GM04503 (cell line): ENCODE measurements at places on chromosomes 7 and 10.

DNA sequence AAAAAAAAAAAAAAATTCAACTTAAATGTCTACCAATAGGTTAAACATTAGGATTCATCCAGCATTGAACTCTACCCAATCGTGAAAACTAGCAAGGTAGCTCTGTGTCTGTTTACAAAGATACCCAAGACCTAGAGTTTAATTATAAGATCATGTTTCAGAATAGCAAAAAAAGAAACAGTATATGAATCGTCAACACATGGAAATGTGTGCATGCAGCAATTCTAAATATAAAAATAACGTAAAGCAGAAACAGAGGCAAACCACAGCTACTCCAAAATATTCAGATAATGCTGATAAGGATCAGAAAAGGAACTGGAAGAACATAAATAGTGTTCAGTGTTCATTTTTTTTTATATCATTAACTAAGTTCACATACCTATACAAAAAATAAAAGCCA is 68.7 kb downstream of the AFAP1L2 start:
- DNase-seq: no peak

- no peak for DNase-seq
Observed at GRCh38 chr7:139492293-139492692, 8.8 kb upstream of the KLRG2 start.

GRCh38 chr7:94962661-94963060 is 55.3 kb downstream of the PPP1R9A start:
- DNase-seq: no peak

DNA sequence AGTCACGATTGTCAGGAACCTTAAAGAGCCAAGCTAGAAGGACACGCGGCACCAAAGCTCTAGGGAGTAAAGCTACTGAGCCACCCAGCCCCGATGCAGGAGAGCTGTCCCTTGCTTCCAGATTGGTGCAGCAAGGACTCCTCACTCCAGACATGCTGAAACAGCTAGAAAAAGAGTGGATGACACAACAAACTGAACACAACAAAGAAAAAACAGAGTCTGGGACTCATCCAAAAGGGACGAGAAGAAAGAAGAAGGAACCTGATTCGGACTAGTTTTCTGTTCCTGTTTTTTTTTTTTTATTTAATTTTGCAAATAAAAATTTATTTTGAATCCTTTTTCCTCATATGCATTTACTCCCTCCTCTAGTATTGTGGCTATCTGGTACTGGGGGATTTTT is 11.4 kb upstream of the HKDC1 start:
- no peak for DNase-seq

DNA sequence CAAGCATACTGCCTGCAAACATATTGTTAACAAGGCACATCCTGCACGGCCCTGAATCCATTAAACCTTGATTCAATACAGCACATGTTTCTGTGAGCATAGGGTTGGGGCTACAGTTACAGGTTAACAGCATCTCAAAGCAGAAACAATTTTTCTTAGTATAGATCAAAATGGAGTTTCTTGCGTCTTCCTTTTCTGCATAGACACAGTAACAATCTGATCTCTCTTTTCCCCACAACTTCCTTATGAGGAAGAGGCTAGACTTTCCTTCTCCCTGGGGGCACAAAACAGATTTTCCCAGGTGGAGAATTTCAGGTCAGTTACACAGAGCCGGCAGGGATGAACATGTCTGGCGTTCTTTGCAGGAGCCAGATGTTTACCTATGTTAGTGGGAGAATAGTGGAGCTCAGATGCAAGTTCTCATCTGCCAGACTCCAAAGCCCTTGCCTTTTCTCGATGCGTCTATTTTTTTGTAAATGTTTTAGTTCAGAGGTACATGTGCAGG is 37.5 kb upstream of the PFKFB3 start:
- no peak for DNase-seq

GRCh38 chr7:108284349-108285002 is 154.3 kb upstream of the LAMB4 start:
- DNase-seq: no peak

- no peak for DNase-seq
Observed at GRCh38 chr10:3220853-3221252, 48.3 kb upstream of the PITRM1 start.

GRCh38 chr7:82339958-82340357 is 103.6 kb downstream of the CACNA2D1 start:
- DNase-seq: no peak

GRCh38 chr10:14456218-14456869 is 125.6 kb upstream of the FRMD4A start:
- no peak for DNase-seq

DNA sequence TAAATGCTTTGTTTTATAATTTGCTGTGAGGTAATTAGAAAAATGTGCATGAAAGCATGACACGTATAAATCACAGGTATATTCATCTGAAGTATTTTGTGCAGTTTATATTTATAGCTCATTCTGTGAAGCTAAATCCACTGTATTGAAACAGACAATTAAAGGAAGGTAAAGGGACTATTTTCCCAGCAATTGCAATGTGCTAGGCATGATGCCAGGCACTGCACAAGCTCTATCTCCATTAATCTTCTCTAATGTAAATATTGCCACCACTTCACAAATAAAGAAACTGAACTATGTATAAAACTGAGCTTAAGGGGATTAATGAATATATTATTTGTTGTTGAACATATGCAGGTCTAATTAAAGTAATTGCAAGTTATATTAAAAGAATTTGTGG is 1012.5 kb downstream of the NRG3 start:
- no peak for DNase-seq

- no peak for DNase-seq
Observed at GRCh38 chr7:73342645-73343044, 14.7 kb downstream of the FKBP6 start.

DNA sequence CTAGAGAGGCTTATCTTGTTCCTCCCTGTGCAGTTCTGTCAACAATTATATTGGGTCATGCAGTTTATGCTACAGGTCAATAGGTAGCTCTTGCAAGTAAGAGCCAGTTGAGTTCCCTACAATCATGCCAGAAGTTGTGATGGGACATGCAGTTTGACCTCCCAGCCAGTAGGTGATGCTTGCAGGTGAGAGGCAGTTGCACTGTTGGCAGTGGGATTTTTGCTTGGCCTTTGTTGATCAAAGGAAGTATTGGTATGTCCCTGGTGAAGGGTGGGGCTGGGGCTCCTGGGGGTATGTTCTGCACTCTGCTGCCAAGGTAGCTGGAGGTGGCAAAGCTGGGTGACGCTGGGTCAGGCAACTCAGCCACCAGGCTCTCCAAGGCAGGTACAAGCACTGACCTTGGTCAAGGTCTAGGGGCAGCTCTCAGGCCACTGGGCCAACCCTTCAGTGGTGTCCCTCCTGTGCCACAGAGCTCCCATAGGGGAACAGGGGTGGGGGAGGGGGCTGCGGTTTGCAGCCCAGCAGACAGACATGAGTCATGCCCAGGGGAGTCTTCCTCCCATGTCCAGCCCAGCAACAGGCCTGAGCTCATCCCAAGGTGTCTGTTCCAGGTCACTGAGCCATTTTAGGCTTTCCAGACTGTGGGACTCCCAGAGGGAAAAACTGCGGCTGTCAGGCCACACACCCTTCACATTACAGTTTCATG is 43.3 kb downstream of the MEOX2 start:
- no peak for DNase-seq

GRCh38 chr10:95841661-95842498 is 65.9 kb upstream of the CC2D2B start:
- peak; percentile 13 for DNase-seq

GRCh38 chr10:102316421-102316820 is 71.1 kb downstream of the GBF1 start:
- DNase-seq: no peak

- no peak for DNase-seq
Observed at GRCh38 chr7:88072715-88073055, 138.6 kb downstream of the ADAM22 start.

- no peak for DNase-seq
Observed at GRCh38 chr7:83305027-83305426, 142.3 kb upstream of the PCLO start.

GRCh38 chr10:91602449-91602848 is 30.4 kb downstream of the PPP1R3C start:
- DNase-seq: no peak

- DNase-seq: peak; percentile 79
Observed at GRCh38 chr7:129295015-129295423, 70.2 kb downstream of the AHCYL2 start.

DNA sequence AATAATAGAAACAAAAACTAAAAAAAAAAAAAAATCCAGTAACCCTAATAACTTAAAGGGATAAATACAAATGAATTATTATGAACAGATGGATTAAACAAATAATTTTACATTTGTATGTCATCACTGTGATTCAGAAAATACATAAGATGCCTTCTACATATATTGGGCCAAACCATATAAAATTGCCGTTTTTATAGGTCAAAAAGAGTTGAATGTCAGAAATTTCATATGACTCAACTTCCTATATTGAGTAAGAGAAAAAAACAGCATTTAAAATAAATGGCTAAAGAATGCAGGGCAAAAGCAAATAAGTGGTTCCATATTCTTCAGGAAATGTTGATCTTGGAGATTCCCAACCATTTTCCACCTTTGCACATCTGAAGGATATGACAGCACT is 9.4 kb downstream of the SLC35B4 start:
- DNase-seq: no peak

- no peak for DNase-seq
Observed at GRCh38 chr10:114911801-114912469, 26.1 kb upstream of the TRUB1 start.

- DNase-seq: no peak
Observed at GRCh38 chr7:527723-528122, 8.1 kb upstream of the PDGFA start.

- DNase-seq: no peak
Observed at GRCh38 chr7:7851381-7851780, 117.2 kb upstream of the GLCCI1 start.

GRCh38 chr7:155809947-155810769 is 2.1 kb downstream of the SHH start:
- no peak for DNase-seq

DNA sequence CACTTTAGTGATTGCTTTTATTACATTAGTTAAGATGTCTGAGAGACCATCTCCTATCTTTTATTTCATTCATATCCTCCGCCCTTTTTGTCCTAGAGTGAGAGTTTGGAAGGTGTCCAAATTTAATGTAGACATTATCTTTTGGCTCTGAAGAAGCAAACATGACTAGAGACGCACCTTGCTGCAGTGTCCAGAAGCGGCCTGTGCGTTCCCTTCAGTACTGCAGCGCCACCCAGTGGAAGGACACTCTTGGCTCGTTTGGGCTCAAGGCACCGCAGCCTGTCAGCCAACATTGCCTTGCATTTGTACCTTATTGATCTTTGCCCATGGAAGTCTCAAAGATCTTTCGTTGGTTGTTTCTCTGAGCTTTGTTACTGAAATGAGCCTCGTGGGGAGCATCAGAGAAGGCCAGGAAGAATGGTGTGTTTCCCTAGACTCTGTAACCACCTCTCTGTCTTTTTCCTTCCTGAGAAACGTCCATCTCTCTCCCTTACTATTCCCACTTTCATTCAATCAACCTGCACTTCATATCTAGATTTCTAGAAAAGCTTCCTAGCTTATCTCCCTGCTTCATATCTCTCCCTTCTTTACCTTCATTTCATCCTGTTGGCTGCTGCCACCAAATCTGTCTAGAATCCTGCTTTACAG is 10.4 kb upstream of the CLCN1 start:
- no peak for DNase-seq

GRCh38 chr7:65477326-65477725 is 103.7 kb downstream of the ZNF92 start:
- DNase-seq: no peak

DNA sequence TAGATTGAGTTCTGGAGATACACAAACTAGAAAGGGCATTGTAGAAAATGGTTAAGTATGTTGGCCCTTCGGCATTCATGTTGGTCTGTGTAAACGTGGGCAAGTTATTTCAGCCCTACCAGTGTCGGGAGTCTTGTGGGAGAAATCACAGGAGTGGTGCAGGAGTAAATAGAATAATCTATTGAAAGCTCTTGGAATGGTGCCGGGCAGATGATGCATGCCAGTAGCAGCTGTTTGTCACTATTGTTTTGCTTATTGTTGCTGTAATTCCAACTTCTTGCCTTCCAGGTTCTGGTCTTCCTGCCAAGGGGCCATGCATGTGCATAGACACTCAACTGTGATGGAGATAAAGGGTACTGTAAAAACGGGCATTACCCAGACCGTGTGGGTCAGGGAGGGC is 259.4 kb downstream of the CAMK1D start:
- DNase-seq: no peak

DNA sequence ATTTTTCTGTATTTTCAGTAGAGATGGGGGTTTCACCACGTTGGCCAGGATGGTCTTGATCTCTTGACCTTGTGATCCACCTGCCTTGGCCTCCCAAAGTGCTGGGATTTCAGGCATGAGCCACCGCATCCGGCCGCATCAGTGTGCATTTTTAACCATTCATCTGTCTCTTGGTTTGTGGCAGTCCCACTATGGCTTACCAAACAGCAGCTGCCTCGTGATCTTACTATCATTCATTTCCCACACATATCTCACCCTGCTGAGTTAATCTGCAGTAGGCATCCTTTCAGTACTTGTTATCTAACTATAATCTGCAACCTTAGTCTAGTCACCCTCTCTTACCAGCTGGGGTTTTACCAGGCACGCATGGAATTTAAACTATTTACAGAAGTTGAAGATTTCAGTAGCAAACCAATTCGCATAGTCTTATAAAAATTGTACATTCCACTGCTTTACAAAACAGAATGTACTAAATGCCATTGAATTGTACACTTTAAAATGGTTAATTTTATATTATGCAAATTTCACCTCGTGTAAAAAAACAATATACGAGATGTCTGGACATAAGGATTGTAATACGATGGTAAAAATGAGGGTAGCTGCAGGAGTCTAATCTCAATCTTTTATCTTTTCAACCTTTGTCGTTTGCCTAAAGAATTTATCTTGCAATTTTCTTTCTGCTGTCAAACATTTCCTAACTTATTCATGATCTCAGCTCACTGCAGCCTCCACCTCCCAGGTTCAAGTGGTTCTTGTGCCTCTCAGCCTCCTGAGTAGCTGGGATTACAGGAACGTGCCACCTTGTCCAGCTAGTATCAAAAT is 4.6 kb upstream of the TBC1D12 start:
- no peak for DNase-seq

DNA sequence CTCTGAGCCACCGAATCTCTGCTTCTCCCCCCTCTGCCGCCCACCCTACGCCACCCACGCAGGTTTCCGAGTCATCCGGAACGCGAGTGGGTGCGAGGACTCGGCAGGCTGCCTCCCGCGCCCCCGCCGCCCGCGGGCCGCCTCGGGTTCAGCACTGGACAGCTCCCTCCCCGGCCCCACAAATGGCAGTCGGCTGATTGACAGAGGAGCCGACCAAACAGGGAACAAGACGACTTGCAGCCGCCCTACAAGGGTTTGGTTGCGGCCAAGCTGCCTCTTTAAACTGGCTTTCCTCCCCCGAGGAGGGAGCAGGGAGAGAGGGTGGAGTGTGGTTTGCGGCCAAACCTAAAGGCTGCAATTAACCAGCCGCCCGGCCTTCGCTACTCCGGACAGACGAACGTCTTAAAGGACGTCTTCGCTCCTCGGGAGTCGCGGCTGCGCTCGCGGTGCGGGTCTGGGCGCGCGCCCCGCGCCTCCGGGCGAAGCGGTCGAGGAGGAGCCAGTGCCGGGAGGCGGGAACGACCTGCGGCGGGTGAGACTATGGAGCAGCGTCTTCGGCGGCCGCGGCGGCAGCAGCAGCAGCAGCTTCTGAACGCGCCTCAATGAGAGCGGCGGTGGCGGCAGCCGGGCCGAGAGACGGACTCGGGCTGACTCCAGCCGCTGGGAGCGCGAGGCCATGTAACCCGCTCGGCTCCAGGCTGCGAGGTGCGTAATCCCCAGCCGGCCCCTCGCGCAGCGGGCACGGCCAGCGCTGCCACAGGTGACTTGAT is at the start of gene GPR158:
Gene GPR158 (plus strand): TSS at position 541 of the 770 bp plus-strand sequence. CDS start 420 bp downstream, outside the sequence.
- DNase-seq: peak; percentile 22

- DNase-seq: no peak
Observed at GRCh38 chr10:90914992-90915765, 5.7 kb downstream of the ANKRD1 start.
